ENCODE measurements at places on chromosomes 3 and 15.

DNA sequence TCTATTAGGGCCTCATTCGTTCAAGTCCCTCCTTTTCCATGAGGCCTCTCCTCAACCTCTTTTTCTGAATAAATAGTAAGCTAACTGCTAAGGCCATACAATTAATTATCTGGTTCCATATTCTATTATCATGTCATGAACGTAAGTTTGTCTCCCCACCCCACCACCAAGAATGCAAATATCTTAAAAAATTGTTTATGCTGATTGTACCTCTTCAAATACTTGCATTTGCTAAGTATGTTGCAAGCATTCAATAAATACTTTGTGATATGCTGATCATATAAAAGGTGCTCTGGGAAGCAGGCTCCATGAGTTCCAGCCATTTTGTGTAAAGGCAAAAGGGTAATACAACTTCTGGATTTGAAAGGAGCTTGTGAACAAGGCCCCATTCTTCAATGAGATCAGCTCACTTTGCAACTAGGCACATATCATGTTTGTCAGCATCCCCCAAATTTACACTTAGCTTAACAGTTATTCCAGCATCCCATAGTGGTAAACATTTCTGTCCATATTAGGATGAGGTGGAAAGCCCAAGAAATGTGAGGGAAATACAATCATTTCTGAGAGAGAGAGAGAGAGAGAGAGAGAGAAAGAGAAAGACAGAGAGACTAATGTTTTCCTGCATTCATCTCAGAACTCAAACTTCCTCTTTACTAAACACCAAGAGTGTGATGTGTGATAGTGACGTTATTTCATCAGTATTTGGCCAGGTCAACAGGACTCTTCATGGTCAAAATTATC, 33.2 kb downstream of the SLC12A8 start:
- no peak for DNase-seq

DNA sequence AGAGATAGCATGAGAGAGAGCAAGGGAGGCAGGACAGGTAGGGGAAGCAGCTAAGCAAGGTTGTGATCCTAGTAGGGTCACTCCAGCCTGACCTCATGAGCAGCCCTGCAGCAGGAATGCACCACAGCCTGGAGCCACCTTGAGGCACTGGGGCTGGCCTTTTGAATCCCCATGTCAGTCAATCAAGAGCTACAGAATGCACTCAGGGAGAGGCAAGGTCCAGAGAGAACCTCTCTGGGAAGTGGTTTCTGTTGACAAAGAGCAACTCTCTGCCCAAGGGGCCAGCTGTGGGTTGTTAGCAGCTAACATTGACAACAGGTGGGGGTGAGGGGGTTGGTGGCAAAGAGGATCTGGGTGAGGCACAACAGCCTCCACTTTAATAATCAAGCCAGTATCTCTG, 54.6 kb downstream of the TRANK1 start:
- DNase-seq: no peak

DNA sequence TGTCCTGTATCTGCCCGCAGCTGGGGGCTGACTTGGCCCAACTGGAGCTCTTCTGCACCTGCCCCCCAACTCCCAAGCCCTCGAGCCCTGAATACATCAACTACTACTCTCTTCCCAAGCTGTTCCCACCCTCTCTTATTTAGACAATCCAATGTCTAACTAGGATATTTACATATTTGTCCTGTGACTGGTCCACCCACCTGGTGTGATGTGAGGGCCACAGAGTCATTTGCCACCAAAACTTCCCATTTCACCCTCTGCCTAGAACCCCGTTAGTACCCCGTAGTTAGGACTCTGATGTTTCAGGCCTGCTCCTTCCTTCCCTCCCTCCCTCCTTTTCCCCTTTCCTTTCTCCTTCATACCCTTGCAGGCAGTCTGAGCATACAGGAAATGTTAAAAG, 6.4 kb downstream of the CPLX3 start:
- no peak for DNase-seq

DNA sequence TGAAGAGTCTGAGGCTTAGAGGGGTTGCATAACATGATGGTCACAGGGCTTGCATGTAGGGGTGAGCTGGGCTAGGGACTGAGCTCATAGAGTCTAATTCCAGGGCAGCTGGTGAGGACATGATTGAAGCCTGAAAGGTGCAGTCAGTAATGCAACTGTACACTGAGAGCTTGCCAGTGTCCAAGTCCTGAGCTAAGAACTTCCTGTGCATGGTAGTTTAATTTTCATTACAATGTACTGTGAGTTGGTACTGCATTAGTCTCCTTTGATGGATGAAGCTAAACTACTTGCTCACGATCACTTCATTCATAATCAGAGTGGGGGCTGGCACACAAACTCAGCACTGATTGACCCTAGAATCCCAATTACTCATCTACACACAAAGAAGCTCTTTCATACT, 156.4 kb upstream of the CRBN start:
- DNase-seq: no peak

GRCh38 chr3:152322756-152323155, 54.0 kb downstream of the MBNL1 start:
- no peak for DNase-seq

GRCh38 chr3:173622166-173622565, 224.6 kb downstream of the NLGN1 start:
- no peak for DNase-seq

DNA sequence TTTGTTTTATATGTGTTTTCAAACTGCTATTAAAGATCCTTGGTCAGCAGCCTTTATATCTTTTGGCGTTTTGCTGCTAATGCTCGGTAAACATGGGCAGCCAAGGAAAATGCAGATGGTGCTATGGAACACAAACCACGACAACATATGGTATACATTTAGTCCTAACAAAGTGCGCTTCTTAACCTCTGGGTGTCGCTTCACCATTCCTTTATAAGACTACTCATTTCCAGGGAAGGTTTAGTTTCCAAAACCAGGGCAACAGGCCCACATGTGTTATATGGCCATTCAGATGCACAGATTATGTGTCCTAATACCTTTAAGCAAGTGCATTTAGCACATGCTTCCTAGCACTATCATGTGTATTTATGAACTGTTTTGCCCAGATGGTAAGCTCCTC, 14.7 kb downstream of the SHOX2 start:
- DNase-seq: no peak

GRCh38 chr3:175495331-175495730, 636.2 kb downstream of the NAALADL2 start:
- DNase-seq: no peak

DNA sequence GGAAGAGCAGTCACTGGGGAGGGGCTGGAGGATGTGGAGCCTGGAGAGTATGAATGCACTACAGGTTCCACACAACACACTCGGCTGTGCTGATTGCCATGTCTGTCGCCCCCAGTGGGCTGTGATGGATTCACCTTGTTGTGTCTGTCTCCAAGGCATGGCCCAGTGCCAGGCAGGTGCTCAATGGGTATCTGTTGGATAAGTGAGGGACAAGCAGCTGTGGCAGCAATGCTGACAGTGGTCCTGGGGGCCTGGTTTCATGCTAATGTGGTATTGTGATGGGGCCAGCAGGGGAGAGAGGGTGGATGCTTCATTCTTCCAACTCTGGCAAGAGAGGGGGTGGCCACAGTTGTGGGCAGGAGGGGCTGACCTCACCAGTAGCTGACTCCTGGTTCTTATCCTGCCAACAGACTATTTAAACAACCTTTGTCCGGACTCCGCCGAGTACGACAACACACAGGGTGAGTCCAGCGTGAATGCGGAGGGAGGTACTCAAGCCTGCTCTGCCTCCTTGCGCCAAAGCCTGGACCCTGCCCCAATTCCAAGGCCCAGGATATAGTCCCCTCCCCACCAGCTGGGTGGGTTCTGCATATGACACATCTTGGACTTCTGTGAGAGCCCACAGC, 47.3 kb upstream of the NR2C2 start:
- no peak for DNase-seq

DNA sequence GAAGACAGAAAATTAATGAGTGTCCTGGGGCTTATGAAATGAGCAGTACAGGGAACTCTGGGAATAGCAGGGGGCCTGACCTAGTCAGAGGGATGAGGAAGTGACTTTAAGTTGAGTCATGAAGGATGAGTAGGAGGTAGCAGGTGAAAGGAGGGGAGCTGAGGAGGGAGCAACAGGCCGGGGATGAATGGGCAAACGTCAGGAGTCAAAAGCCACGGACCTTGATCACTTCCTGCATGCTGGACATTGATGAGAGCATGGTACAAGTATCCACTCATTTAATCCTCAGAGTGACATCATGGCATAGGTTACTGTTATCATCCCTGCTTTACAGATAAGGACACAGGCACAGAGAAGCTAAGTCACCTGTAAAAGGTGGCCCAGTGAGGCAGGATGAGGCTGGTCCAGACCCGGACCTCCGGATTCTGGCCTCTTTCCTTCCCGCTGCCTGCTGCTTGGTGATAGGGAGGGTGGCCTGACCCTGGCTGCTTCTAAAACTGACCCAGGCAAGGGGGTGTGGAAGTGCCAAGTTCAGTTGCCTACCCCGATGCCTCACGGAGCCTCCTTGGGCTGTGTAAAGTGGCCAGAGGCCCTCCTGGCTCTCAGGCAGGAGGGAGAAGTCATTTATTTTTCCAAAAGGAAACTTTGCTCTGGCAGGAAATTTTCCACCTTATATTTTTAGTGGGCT, 7.6 kb downstream of the CORO2B start:
- no peak for DNase-seq

DNA sequence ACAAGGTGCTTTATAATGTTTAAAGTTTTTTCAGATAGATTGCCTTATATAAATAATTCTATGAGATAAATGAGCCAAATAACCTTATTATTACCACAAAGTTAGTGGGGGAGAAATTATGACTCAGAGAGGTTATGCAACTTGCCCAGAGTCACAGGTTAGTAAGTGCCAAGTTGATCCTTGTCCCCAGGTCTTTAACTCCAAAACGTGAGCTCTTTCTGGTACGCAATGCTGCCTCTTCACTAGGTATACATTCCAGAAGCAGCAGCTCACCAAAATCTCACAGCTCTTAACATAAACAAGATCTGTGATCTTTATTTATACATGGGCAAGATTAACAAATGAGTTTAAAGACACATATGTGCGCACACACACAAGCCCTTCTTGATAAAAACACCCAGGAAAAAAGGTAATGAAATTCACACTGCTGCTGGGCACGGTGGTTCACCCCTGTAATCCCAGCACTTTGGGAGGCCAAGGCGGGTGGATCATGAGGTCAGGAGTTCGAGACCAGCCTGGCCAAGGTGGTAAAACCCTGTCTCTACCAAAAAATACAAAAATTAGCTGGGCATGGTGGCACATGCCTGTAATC, 59.8 kb upstream of the NR2F2 start:
- no peak for DNase-seq

GRCh38 chr15:58520464-58520863, 88.7 kb downstream of the LIPC start:
- DNase-seq: no peak

- DNase-seq: no peak
Observed at GRCh38 chr3:111692593-111693552, 97.7 kb upstream of the ZBED2 start.

DNA sequence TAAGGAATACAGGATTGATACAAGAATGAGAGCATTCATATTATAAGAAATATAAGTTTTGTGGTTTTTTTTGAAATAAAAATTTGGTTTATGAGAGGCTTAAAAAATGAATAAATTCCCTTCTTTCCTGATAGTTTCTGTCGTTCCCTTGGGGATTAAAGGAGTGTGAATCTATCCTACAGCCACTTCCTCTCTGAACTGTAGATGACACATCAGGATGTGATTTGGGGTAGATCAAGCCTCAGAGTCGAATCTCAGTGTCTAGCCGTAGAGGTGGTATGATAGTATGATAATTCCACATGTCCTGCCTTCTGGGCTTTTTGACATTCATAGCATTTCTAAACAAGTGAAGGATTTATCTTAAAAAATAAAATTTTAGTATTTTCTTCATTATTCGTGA, 343.1 kb downstream of the LPP start:
- no peak for DNase-seq

DNA sequence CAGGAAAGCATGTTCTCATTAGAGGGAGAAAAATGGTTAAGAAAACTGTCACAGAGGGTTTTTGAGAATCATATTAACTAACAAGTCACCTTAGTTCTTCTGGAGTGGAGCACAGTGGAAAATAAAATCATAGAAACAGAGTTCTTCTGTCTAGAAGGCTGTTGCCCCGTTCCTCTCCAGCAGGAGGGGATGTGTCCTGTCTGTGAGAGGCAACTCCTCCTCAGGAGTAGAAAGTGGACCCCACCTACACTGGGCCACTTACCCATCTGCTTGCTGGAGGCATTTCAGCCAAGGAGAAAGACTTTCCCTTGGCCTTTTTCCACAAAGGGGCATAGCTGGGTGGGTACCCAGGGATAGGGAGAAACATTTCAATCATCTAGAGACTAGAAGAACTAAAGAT, 106.6 kb downstream of the SSR3 start:
- DNase-seq: no peak

- no peak for DNase-seq
Observed at GRCh38 chr3:82088749-82089148, 327.3 kb upstream of the GBE1 start.

DNA sequence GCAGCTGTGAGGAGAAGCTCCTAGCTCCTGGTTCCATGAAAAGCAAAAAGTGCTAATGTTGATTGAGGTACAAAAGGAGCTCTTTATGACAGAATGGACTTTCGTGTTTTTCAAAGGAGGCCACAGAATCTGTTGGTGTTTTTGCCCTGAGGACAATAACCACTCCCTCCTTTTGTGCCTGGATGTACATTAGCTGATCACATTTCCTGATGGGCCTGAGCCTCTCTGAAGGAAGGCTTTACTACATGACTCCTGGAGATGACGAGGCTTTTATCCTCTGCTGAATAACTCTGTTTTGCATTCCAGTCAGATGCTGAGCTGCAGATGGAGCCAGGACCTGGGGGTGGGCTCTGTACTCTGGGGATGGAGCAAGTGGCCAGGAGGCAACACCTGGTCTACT, 301.9 kb downstream of the CACNA2D3 start:
- DNase-seq: no peak

DNA sequence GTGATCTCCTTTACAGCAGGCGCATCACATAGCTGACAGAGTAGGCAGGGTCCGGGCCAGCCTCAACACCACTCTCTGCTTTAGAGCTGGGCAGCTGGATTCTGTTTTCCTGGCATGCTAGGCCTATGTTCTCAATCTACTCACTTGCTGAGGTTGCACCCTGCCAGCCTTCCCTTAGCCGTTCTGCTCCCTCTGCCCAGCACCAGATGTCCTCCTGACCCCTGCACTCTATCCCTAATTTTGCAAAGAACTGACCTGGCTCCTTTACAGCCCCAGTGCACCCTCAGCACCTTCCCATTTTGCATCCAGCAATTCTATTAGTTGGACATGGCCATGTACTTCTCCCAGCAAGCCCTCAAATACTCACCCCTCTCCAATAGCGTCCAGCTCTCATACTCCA, 371.6 kb upstream of the WNT5A start:
- DNase-seq: no peak

DNA sequence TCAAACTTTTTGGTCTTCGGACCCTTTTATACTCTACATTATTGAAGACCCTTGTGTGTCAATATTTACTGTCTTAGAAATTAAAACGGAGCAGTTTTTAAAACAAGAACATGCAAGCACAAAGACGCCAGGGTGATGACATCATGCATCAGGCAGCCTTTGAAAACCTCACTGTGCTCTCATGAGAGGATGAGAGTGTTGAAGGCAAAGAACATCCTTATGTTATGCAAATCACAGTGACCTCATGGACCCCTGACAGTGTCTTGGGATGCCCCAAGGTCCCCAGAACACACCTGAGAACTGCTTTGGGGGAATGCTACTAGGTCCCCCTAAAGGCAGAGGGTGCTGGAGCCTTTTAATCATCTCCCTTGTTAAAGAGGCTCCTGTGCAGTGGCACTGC, 51.6 kb downstream of the CHDH start:
- no peak for DNase-seq

GRCh38 chr3:176953106-176954060, 243.9 kb downstream of the TBL1XR1 start:
- no peak for DNase-seq

- DNase-seq: no peak
Observed at GRCh38 chr15:81752974-81753373, 292.8 kb downstream of the MEX3B start.

Measured in stimulated activated CD8-positive, alpha-beta memory T cell treated with anti-CD3 and anti-CD28 coated beads, Interleukin-2, amount 100 ng/mL, for 1 hour (primary cell).